ENCODE measurements at places on chromosomes 7 and 10.

DNA sequence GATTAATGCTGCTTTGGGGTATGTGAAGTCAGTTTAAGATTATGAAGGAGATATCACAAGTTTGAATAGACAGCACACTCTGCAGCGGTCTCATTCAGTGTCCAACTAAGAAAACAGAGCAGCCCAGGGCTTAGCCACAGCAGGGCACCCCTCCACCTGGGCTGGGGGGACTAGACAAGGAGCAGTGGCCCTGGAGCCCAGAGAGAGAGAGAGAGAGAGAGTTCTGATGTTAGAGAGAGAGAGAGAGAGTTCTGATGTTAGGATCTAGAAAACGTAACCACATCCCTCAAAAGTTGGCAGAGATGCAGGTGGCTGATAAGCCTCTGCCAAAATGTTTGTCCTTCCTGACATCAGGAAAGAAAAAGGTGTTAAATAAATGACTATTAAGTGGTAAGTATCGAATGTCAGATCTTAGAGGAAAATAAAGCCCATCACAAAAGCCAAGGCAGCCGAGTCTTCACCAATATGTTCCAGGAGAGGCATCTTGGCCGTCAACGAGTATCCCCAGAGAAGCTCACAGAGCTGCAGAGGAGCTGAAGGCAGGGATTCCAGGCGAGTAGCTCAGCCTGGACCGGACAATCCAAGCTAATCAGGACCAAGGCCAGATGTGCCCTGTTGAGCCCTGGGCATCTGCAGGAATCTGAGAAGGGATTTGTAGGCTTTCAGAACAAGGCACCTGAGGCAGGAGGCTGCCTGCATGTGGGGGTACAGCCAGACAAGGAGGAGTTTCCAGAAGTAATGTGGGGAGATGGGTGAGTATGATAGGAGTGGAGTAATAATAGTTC lies 150.1 kb upstream of the TCF7L2 start:
- DNase-seq: no peak

GRCh38 chr10:124099604-124100003 lies 6.2 kb upstream of the CHST15 start:
- no peak for DNase-seq

- DNase-seq: no peak
Observed at GRCh38 chr10:4252701-4253100, 467.7 kb upstream of the KLF6 start.

DNA sequence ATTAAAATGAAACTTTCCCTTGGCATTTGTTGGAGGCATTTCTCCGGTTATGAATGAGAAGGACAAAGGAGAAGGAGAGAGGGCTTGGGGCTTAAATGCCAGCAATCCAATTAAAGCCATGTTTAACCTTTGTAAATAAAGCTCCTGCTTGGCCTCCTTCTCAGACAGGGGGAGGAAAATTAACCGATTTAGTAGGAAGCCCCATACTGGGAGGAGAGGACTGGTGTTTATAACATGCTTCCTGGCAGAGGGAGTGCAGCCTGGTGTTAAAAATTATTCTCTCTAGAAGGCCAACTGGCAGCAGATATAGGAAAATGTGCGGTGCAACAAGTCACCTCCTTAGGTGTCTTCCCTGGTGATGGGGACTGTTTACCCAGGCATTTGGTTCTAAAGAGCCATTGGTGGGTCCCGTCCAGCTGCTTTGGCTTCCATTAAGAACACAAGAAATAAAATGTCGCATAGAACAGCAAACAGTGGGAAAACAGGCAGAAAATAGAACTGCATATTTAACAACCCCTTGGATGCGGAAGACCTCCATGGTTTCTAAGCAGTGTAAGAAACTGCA lies 846.5 kb downstream of the TYW1 start:
- DNase-seq: no peak

DNA sequence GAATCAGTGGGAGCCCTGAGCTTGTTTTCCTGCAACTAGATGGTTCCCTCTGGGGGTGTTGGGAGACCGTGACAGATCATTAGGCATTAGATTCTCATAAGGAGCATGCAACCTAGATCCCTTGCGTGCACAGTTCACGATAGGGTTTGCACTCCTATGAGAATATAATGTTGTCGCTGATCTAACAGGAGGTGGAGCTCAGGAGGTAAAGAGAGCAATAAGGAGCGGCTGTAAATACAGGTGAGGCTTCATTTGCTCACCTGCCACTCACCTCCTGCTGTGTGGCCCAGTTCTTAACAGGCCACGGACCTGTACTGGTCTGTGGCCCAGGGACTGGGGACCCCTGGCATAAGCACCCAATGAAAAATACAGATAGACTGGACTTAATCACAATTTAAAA lies 10.7 kb downstream of the SLC26A3 start:
- DNase-seq: no peak
